ENCODE measurements at places on chromosomes 2 and 18.

DNA sequence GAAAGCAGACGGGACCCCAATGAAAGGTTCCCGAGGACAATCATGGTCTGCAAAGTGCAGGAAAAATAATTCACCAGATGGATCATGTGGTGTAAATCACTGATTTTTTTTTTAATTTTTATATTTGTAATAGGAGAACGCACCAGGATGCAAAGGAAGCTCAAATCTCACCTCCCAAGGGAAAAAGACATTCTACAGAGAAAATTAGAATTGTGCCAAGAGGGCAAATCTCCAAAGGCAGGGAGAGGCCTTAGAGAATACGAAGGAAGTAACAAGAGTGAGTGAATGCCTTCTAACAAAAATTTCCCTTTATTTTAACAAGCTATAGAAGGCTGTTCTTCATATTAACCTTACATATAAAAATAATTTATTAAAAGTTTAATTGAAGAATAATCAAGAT, 90.9 kb downstream of the ANKRD44 start:
- no peak for DNase-seq

DNA sequence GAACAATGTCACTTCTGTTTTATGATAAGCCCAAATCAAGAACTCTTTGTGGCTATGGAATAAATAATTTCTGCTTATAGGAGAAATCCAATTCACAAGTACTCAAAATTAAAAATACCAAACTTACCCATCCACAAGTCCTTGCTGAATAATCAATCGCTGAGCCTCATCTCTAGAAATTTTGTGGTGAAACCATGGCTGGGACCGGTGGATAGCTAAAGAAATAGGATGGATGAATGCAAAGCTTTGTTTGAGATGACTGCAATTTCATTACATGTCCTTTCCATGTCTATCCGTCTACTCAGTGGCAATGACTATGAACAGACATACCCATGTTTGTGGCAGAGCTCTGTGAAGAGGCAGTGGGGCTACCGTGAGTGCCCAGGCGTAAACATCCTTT, 124.4 kb downstream of the GRB14 start:
- no peak for DNase-seq

- no peak for DNase-seq
Observed at GRCh38 chr2:131056204-131056931, 36.9 kb downstream of the FAM168B start.

DNA sequence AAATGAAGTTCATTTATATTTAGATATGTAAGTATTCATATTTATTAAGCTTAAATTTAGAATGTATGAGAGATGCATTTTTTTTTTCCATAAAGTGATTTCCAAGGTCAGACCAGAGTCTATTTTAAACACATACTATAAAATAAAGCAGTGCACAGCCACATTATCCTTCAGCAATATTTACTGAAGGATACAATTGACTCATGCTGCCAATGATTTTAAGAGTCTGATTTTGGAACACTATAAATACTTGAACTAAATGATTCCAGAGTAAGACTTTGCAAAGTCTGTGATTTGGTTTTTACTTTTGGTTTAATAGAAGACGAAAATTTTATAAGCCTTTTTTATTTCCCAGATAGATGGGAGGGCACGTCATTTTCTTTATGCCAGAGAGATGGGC, 107.1 kb downstream of the EPHA4 start:
- DNase-seq = no peak

GRCh38 chr18:3660739-3661515, 211.0 kb downstream of the TGIF1 start:
- DNase-seq = no peak

- no peak for DNase-seq
Observed at GRCh38 chr18:54280220-54280569, 10.9 kb downstream of the POLI start.

DNA sequence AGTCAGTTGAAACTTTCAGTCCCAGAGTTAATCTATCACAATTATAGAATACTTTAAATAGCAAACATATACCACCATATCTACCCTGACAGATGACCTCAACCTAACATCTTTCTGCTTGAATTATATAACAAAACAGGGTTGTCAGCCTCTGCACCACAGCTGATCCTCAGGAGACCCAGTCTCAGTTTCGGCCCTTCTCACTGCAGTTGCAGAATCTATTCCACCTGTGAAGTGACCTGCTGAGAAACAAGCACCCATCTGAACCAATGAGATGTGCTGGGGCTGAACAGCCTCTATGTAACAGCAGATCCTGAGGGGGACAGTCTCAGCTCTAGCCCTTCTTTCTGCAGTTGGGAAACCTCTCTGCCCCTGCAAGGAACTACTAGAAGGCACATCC, 567.6 kb downstream of the KCNJ3 start:
- no peak for DNase-seq

DNA sequence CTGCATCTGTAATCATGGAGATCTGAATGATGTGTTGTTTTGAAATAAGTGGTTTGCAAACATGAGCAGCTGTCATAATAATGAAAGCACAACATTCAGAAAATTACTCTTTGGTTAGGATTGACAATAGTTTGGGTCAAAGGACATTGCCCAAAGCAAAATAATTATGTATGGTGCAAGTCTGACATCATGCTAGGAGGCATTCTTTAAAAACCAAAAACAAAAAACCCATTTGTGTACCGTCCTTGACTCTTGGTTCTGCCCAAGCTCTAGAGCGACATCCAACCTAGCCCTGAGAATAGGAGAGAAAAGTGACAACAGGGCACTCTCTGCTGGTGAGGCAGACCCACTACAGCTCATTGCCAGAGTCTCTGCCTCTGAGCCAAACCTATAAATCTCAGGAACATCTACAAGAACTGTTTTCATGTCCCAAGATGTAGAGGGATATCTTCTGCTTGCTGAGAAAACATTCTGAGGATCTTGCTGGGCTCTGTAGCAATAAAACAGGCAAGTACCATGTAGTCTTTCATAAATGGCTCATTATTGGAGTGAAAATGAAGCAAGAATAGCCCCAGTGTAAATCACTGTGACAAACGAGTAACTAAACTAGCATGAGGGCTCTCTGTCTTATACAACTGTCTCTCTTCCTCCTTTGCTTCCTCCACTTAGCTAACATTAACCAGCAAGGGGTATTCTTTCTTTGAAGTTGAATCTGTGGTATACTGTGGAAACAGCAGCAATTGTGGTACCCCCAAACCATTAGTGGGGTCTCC, 266.8 kb upstream of the CXCR4 start:
- peak; percentile 49 for DNase-seq

DNA sequence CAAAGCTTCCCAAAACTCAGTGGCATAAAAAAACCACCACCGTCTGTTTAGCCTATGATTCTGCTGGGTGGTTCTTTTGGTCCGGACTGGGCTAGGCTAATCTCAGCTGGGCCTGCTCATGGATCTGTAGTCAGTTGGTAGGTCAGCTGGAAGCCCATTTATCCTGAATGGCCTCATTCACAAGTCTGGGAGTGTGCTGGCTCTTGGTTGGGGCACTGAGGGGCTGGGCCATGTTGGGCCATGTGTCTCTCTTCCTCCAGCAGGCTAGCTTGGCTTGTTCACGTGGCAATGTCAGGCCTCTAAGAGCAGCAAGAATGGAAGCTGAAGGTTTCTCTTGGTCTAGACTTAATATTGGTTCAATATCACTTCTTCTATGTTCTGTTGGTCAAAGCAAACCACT, 95.7 kb upstream of the HS6ST1 start:
- DNase-seq = no peak
